Tibial nerve (tissue), 4 donors: ENCODE measurements at places on chromosomes 6 and 20. TPM values are rescaled to one million over a fixed set of nuclear protein-coding genes. Genes with fewer than 3 reads are reported as not detected.
A peak's percentile ranks its signal among the peaks of the same experiment; 100 is the strongest.

DNA sequence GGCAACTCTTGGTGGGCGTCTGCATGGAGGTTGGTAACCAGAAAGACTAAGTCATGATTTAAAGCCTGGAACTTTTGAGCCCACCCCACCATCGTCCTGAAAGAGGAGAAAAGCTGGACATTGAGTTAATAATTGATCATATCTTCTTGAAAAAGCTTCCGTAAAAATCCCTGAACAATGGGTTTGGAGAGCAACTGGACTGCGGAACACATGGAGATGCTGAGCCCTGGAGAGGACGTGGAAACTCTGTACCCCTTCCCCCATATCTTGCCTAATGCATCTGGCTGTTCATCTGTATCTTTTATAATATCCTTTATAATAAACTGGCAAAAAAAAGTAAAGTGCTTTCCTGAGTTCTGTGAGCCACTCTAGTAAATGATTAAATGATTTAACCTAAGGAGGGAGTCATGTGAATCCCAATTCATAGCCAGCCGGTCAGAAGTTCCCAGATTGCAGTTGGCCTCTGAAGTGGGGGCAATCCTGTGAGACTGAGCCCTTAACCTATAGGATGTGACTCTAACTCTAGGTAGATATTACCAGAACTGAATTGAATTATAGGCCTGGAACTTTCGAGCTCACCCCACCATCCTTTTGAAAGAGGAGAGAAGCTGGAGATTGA, 26.5 kb upstream of the LGSN start:
- no peaks in the 10 kb centered on the region for H3K27me3 ChIP-seq
- H3K4me1 ChIP-seq: no peaks in the 10 kb centered on the region
- no peaks in the 10 kb centered on the region for H3K36me3 ChIP-seq
- H3K27ac ChIP-seq: no peak overlapping the region

- H3K27ac ChIP-seq: no peak overlapping the region
- no peak for DNase-seq
- H3K36me3 ChIP-seq: no peaks in the 10 kb centered on the region
These were observed 38.8 kb downstream of the ELOVL5 start for GRCh38 chr6:53309901-53310300.

- H3K27me3 ChIP-seq: no peaks in the 10 kb centered on the region
- no peaks in the 10 kb centered on the region for H3K36me3 ChIP-seq
- H3K4me3 ChIP-seq: no peak overlapping the region
- H3K4me1 ChIP-seq: no peaks in the 10 kb centered on the region
- H3K27ac ChIP-seq: no peak overlapping the region
These were observed 15.7 kb upstream of the UNC93A start for GRCh38 chr6:167275436-167275835.

- H3K27me3 ChIP-seq: no peaks in the 10 kb centered on the region
- no peak overlapping the region for H3K4me3 ChIP-seq
- no peak overlapping the region for H3K27ac ChIP-seq
- H3K4me1 ChIP-seq: no peaks in the 10 kb centered on the region
These were observed 36.3 kb upstream of the SIRPA start for GRCh38 chr20:1858871-1859270.

GRCh38 chr6:37041521-37041920, 36.1 kb downstream of the FGD2 start:
- no peaks in the 10 kb centered on the region for H3K27me3 ChIP-seq
- no peaks in the 10 kb centered on the region for H3K36me3 ChIP-seq
- DNase-seq: no peak
- no peak overlapping the region for H3K4me3 ChIP-seq
- H3K4me1 ChIP-seq: no peaks in the 10 kb centered on the region
- H3K27ac ChIP-seq: no peak overlapping the region

GRCh38 chr6:134178161-134179044, 126.0 kb upstream of the SLC2A12 start:
- H3K36me3 ChIP-seq: no peaks in the 10 kb centered on the region
- peak; percentile 90 for DNase-seq

DNA sequence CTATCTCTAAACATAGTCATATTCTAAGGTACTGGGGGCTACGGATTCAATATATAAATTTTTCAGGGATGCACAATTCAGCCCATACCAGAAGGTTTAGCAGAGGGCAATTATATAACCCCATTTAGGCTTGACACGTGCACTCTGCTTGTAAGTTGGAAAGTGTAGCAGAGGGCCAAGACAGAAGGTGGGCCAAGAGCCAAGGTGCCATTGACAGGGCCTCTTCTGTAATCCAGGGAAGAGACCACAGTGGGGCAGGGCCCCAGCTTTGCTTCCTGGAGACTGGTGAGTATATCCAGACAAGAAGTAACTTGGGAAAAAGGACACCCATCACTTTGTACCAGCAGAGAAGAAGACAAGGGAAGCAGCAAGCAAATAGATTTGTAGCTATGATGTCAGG, 672.4 kb upstream of the MARCKS start:
- H3K36me3 ChIP-seq: no peaks in the 10 kb centered on the region
- no peak overlapping the region for H3K27ac ChIP-seq
- DNase-seq: no peak
- H3K4me3 ChIP-seq: no peak overlapping the region

DNA sequence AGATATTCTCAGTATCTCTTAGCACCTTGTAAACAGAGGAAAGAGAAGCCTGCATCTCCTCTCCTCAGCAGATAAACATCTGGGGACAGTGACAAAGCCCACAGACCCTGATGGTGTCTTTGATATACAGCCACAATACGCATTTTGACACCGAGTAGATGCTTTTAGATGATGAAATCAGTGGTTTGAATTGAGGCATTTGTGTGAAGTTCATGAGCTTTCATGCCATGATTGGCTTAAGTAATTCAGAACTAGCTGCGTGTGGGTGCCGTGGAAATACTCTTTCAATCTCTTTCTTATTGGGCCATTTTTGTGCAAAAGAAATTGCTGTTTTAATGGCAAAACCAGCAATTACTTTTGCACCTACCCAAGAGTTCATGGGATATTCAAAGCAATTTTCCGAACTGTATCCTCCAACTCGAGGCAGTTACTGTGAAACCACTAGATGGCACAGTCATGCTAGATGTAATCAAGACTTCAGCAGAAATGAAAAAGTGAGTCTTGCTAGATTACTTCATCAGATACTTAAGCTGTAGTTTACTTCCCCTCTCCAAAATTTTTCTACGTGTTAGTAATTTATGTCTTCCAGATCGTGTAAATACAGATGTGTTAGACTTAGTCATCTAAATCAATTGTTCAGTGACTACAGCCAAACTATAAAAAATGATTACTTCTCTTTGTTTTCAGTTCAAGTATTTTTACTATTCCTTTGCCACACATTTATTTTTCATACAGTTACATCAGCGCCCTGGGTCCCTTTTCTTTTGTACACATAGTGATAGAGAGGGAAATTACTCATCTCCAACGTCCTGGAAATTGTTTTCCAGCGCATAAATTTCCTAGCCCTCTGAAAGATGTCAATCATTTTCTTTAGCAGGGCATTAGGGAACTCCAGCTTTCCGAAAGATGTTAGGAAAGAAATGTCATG, 49.4 kb downstream of the IYD start:
- no peaks in the 10 kb centered on the region for H3K27me3 ChIP-seq
- no peaks in the 10 kb centered on the region for H3K4me1 ChIP-seq
- no peaks in the 10 kb centered on the region for H3K36me3 ChIP-seq
- H3K4me3 ChIP-seq: peak overlapping the region; percentile 32

- H3K36me3 ChIP-seq: no peaks in the 10 kb centered on the region
- no peak overlapping the region for H3K27ac ChIP-seq
- H3K27me3 ChIP-seq: no peaks in the 10 kb centered on the region
- no peaks in the 10 kb centered on the region for H3K4me1 ChIP-seq
- no peak for DNase-seq
- H3K4me3 ChIP-seq: no peak overlapping the region
These were observed 31.6 kb downstream of the ADTRP start for GRCh38 chr6:11747021-11747420.

DNA sequence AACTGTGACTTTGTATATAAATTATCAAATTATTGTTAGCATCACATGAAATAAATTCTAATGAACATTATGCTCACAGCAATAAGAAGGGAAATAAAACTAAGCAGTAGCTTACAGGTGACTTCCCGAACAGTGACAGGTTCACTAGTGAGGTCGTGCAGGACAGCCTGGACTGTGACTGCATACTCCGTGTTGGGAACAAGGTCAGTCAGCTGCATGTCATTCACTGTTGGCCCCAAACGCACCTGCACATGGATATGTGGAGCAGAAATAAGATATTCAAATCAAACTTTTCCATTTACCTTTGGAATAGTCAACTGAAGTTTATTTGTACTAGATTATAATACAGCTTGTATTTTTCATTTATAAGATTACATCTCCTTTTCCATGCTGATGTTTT, 60.6 kb downstream of the COL12A1 start:
- H3K36me3 ChIP-seq: no peaks in the 10 kb centered on the region
- H3K4me1 ChIP-seq: peaks cover 10% of the 10 kb centered on the region
- no peak overlapping the region for H3K4me3 ChIP-seq
- no peaks in the 10 kb centered on the region for H3K27me3 ChIP-seq
- H3K27ac ChIP-seq: no peak overlapping the region
- no peak for DNase-seq

- no peaks in the 10 kb centered on the region for H3K27me3 ChIP-seq
- H3K4me3 ChIP-seq: no peak overlapping the region
- no peaks in the 10 kb centered on the region for H3K36me3 ChIP-seq
- no peak for DNase-seq
- peaks cover 24% of the 10 kb centered on the region for H3K4me1 ChIP-seq
These were observed 52.4 kb downstream of the TTI1 start for GRCh38 chr20:37980876-37981275.

DNA sequence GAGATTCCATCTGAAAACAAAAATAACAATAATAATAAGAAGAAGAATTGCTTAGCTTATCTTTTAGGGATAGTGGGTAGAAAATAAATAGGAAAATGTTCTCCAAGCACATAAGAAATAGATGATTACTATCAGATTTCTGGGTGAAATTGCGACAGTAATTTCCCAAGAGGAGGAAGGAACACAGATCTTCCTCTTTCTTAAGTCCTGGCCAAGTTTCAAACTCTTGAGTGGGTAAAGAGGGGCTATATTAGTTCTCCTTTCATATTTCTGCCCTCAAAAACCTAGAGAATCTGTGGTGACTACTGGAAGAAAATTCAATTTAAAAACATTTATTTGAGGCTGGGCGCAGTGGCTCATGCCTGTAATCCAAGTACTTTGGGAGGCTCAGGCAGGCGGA, 63.7 kb downstream of the PHACTR2 start:
- DNase-seq: no peak
- H3K36me3 ChIP-seq: no peaks in the 10 kb centered on the region
- no peak overlapping the region for H3K4me3 ChIP-seq
- no peak overlapping the region for H3K27ac ChIP-seq

- H3K27me3 ChIP-seq: no peaks in the 10 kb centered on the region
- H3K4me3 ChIP-seq: no peak overlapping the region
- H3K27ac ChIP-seq: no peak overlapping the region
- no peak for DNase-seq
- H3K4me1 ChIP-seq: no peaks in the 10 kb centered on the region
These were observed 401.5 kb upstream of the ADGRB3 start for GRCh38 chr6:68233623-68234022.

DNA sequence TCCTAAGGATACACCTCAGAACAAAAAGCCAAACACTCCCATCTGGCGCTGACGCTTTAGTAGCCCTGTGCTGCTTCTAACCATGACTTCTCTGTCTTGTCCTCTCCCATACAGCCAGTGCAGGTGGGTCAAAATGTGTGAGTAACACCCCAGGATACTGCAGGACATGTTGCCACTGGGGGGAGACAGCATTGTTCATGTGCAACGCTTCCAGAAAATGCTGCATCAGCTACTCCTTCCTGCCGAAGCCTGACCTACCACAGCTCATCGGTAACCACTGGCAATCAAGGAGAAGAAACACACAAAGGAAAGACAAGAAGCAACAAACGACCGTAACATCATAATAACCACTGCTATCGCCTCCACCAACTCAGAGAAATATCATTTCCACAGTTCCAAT, 1.4 kb downstream of the DEFB132 start:
- no peak for DNase-seq
- no peak overlapping the region for H3K27ac ChIP-seq
- no peaks in the 10 kb centered on the region for H3K4me1 ChIP-seq

DNA sequence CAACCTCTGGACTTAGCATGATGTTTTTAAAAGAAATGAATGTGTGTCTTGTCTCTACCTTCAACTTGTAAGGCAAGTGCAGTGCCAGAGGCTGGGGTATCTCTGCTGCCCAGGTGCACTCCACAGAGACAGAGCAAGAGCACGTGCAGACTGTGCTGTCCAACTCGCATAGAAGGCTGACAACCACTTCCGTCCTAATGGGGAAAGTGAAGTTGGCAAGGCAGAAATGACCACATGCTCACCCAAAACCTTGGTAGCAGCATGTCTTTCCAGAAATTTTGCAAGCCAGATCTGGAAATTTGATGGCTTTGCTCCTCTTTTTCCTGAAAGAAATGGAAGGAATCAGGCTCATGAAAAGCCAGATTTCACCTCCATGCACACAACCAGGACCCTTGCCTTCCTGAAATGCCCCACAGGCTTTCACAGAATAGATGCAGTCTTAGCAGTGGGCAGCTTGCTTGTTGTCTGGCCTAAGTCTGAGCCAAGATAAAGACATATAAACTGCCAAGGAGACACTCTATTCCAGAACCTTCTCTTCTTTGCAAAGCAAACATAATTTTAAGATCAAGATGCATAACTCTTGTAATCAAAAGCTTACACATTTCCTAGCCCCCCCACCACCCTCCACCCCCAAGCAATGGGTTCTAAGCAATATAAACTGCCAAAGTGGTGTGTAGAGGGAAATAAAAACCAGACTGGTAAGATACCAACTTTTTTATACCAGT, 26.8 kb downstream of the SLC22A3 start:
- DNase-seq: no peak
- no peaks in the 10 kb centered on the region for H3K36me3 ChIP-seq
- no peak overlapping the region for H3K27ac ChIP-seq
- H3K27me3 ChIP-seq: no peaks in the 10 kb centered on the region
- no peak overlapping the region for H3K4me3 ChIP-seq
- no peaks in the 10 kb centered on the region for H3K4me1 ChIP-seq

- H3K27me3 ChIP-seq: no peaks in the 10 kb centered on the region
- no peaks in the 10 kb centered on the region for H3K4me1 ChIP-seq
- H3K36me3 ChIP-seq: no peaks in the 10 kb centered on the region
- DNase-seq: no peak
- no peak overlapping the region for H3K4me3 ChIP-seq
- H3K27ac ChIP-seq: no peak overlapping the region
These were observed 65.3 kb downstream of the PSMB1 start for GRCh38 chr6:170487707-170488329.

Gene PLA2G7
- not detected for total RNA-seq

Gene BFSP1
- total RNA-seq: 5.9 TPM

Gene TCP11
- total RNA-seq: 0.84 TPM

Gene BPIFB2
- not detected for total RNA-seq

Gene ARMC12
- total RNA-seq: 2.9 TPM
